ENCODE measurements at places on chromosomes 7 and 10.

DNA sequence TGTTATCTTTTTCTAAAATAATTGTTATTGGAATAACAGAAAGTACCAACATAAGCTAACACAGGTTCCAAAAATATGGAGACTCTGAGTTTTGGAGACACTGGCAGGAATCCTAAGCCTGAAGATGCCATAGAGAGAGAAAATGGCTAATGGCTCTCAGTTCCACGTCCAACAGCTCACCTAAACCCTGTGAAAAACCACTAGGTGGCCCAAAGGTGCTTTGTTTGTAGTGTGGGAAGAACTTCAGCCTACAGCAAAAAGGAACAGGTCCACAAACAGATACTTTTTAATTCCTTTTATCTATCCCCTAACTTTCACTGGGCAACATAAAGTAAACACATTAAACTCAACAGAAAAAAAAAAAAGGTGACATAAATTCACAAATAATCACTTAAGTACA lies 272.3 kb downstream of the SEMA3D start:
- DNase-seq, result no peak

GRCh38 chr7:1052031-1052818 lies 7.9 kb downstream of the GPR146 start:
- no peak for DNase-seq

DNA sequence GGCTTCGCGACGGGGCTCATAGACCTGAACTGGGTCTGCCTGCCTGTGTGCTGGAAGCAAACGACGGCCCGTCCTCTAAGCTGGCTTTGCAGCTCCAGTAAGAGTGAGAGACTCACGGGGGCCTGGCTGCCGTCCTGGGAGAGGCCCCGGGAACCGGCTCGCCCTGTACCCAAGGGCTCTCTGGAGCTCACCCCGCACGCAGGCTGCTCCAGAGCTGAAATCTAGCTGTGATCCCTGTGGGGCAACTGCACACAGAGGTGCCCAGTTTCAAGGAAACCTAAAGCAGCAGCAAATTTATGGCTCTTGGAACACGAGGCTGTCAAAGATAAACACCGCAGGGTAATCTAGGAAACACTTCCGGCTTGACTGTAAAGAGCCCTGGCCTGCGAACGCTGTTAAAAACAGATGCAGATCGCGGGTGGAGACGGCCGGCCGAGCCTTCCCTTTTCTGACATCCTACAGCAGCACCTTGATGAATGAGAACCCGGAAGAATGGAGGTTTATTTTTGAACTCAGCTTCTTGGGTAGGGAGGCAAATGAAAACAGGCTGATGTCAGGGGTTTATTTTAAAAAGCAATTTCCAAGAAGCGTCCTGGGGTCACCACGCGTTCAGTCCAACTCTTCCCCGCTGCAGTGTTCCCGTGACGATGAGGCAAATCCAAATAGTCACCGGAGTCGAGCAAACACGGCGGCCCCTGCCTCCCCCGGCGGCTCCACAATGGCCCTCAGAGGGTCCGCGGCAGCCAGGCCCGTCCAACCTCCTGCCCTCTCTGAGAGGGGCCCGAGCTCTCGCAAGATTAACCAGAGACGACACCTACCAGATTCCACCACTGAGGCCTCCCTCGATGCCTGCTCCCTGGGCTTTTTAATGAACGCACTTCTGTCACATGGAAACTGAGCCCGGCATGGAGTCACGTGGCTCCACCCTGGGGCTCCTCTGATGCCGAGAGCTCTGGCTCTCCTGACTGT lies 29.6 kb downstream of the AMZ1 start:
- no peak for DNase-seq

- DNase-seq, result no peak
Measured at GRCh38 chr10:12081879-12082557, 13.3 kb downstream of the DHTKD1 start.

DNA sequence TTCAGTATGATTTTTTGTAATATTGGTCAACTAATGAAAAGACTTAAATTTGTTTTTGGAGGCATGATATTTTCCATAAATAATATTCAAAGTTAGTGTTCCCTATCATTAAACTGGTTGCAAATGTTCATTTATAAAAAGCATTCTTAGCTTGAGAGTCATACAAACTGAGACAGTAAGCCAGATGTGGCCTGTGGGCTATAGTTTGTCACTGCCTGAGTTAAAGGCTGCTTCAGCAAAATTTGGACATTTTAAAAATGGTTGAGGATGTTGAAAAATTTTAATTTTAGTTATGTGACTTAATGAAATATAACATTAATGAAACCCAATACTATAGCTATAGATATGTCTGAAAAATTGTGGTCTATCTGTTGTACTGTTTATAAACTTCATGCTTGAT lies 180.2 kb upstream of the CACNA2D1 start:
- DNase-seq, result no peak

DNA sequence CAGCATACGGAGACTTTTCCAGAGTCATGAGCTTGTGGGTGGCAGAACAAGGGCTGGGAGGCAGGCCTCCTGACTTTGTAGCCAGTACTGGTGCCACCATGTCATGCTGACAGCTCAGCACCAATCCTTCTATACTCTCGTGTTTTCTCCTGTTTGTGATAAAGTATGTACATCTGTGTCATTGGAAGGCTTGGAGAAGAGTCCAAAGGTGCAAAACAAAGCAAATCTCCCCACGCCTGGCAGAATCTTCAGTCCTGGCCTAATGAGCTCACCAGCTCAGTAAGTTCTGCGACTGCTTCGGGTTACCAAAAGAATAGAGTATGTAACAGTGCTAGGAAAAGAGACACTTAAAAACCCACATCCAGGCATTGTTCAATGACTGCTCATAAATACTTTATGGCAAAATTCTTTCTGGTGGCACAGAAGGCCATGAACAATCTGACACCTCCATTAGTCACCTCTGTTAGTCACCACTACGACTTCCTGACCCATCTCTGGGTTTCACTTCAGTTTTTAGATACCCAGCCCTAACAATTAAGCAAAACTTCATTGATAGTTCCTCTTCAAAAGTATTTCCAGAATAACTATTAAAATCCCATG lies 24.5 kb downstream of the STEAP1 start:
- no peak for DNase-seq

DNA sequence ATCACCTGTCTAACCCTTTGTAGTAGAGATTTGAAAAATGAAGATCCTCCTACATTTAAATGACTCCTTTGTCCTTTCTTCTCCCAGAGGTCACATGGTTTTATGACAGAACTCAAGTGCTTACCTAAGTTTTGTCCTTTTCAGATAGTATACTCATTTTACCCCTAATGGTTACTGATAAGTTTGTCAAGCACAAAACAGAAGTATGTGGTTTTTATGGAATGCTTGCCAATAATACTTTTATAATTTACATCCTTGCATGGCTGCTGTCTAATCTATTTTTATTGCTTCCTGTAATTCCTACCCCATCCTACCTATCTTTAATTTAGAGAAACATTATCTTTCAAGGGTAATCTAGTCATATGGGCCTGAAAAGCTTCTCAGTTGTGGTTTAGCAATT lies 37.5 kb downstream of the HELLS start:
- no peak for DNase-seq

GRCh38 chr10:73625004-73625883 lies 16.0 kb downstream of the MYOZ1 start:
- DNase-seq, result peak; percentile 54

GRCh38 chr10:10796061-10796773 lies 221.5 kb upstream of the CELF2 start:
- DNase-seq, result no peak

- no peak for DNase-seq
Measured at GRCh38 chr7:118949031-118949430, 724.5 kb downstream of the ANKRD7 start.

DNA sequence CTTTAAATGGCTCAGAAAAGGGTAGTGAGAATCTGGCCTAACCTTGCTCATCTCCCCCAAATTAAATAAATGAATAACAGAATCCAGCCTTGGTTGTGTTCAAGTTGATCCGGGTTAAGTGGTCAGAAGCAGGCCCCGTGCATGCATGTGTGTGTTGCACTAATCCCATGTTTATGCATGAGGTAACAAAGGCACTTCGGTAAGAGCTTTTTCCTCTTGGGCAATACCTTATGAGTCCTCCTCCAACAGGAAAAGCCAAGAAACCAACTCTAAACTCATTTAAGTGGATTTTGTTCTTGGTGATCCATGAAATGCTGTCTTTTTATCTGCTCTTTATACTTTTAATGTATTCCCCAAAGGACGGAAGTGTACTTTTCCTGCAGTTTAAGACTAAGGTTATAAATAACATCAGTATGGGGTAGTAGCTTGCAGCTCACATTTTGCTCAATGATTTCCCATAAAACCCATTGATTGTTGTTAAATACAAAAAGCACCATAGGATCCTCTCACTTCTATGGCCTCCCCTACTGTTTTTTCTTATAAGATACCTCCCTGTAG lies 104.9 kb upstream of the YAE1 start:
- no peak for DNase-seq

DNA sequence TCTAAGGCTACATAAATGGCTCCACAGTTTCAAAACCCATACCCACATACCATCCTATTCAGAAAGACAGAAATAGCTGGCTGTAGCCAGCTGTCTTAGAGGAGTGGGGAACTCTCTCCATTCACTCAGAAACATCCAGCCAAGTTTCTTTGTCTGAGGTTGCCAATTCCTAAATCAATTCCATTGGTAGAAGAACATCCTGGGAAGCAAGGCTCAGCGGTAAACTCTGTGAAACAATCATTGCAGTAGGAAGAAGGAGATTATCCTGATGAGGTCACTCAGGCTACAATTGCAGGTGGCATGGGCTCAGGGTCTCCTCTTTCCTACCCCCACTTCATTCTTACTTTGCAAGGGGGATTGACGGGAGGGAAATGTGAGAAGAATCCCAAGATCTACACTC lies 154.0 kb downstream of the ETV1 start:
- DNase-seq, result no peak

GRCh38 chr10:54613162-54613561 lies 187.9 kb downstream of the PCDH15 start:
- DNase-seq, result no peak

DNA sequence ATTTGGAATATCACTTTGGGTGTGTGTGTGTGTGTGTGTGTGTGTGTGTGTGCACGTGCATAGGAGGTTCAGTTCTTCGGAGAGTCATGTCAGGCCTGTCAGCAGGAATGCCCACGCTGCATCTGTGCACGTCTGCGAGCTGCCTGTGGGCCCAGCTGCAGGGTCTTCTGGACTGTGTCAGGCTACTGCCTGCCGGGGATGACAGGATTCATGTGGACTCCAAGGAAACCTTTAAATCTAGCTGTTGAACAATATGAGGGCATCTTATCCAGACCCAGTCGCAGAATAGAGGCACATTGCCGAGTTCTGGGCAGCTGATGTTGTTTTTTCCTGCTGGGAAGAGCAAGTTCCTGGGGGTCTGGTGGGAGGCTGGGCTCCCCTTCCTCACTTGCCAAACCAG lies 19.0 kb downstream of the AQP1 start:
- DNase-seq, result no peak

GRCh38 chr10:89203237-89203636 lies 3.9 kb downstream of the CH25H start:
- DNase-seq, result no peak

DNA sequence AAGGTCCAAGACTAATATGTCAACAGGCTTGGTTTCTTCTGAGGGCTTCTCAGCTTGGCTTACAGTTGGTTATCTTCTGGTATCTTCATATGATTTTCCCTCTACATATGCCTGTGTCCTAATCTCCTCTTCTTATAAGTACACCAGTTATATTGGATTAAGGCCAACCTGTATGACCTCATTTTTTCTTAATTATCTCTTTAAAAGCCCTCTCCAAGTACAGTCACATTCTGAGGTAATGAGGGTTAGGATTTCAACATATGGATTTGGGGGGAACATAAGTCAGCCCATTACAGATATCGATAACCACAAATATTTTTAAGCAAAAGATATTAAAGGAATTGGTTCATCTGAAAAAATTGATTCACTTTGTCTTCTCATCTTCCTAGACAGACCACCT lies 49.2 kb downstream of the IQUB start:
- no peak for DNase-seq

- DNase-seq, result no peak
Measured at GRCh38 chr10:121828045-121828444, 99.8 kb downstream of the ATE1 start.

- no peak for DNase-seq
Measured at GRCh38 chr10:95440756-95441546, 120.2 kb downstream of the SORBS1 start.

DNA sequence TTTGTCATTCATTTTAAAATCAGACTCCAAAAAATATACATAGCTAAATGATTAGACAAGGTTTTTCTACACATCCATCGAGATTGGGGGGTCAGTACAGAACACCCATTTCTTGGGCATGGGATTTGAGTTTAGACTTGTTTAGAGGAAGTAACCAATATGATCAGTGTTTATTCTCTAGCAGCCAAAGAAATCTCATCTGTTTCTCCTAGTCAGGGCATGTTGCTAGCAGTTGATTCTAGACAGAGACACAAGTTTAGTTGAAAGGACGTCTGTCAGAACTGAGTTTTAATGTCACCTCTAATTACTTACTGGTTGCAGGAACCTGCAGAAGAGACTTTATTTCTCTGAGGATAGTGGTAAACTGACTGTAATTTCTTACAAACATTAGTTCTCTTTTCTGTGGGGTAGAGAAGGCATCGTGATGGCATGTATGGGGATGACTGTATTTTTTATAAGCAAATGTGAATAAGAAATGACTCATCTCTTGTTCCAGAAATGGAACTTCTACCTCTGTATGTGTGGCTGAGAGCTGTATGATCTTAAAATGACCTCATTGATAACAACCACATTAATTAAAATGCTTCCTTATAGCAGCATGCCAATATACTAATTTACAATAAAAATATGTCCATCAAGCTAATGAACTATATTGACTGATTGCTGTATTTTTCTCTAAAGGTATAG lies 30.6 kb upstream of the RHOBTB1 start:
- no peak for DNase-seq

- DNase-seq, result no peak
Measured at GRCh38 chr10:132850246-132850645, 64.3 kb upstream of the NKX6-2 start.

DNA sequence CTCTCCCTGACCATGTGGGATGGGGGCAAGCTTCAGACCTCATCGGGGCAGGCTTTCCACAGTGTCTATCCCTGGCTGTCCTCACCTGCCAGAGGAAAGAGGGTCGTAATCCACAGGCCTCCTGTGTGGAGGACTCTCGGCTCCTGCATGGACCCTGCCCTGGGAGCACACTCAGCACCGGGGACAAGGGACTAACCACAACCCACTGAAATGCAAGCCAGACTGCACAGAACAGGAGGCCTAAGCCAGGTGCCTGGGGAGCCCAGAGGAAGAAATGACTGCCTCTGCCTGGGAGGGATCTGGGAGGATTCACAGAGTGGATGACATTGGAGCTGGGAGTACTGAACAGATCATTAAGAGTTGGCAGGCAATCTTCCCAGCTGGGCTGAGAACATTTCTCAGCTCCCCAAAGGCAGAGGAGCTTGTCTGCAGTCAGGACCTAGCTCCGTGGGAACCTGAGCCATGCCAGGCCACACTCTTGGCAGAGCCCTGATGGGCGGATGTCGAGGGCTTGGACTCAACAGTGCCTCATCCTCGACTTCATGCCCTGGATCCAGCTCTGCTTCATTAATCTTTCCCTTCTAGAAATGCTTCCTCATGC lies 213.4 kb downstream of the USP6NL start:
- no peak for DNase-seq

- DNase-seq, result no peak
Measured at GRCh38 chr10:360653-361052, 225.4 kb downstream of the ZMYND11 start.
